ENCODE measurements at places on chromosomes 6 and 20.
A peak's percentile ranks its signal among the peaks of the same experiment; 100 is the strongest.

DNA sequence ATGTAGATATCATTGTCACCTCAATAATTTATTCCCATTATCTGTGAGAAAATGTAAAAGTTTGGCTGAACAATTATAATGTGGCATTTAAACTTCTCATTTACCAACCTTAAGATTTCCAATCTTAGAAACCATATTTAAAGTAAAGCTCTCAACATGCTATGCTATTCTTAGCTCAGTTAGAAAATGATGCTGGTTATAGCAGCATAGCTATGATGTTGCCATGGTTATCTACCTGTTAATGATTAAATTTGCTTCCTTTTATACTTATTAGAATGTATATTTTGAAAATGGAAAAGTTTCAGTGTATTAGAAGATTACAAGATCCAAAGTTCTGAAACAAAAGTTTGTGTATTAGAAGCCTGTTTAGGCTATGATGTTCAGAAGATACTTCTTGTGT is 110.1 kb downstream of the GPR63 start:
- no peak for DNase-seq

DNA sequence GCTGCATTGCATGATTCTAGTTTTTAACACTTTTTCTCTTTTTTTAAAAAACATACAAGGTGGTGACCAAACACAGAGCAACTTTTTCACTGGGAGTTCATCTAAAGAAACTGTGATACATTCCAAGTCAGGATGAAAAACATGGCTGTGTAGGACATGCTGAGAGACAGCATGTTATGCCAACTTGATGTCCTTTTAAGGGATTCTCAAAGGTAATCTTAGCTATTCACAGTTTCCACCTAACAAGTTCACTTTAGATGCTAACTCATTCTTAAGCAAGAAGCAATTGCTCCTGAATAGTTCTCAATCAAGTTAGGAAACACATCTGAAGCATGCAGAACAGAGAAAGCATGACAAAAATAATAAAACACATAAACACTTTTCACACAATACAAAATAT is 3.3 kb downstream of the ASCC3 start:
- no peak for DNase-seq

GRCh38 chr6:122806291-122806690 is 17.2 kb downstream of the SMPDL3A start:
- DNase-seq, result no peak

GRCh38 chr20:47970282-47970903 is 185.1 kb upstream of the SULF2 start:
- DNase-seq, result no peak

- peak; percentile 20 for DNase-seq
These were observed 570.4 kb upstream of the GJE1 start for GRCh38 chr6:141562186-141562811.

DNA sequence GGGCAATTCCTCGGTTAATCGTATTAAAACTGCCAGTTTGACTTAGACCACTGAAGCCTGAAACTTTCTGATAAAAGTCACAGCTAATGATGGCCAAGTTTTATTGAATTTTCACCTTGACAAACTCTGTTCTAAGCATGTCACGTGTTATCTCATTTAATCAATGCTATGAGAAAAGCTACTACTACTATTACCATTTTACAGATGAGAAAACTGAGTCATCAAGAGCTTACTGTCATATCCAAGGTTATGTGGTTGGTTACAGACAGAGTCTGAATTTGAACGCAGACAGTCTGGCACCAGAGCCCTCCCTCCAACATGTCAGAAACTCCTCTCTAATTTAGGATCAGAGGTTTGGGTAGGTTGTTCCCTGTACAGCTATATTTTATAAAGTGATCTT is 4.3 kb downstream of the FAXC start:
- no peak for DNase-seq

GRCh38 chr6:45495429-45496084 is 117.8 kb upstream of the SUPT3H start:
- no peak for DNase-seq

DNA sequence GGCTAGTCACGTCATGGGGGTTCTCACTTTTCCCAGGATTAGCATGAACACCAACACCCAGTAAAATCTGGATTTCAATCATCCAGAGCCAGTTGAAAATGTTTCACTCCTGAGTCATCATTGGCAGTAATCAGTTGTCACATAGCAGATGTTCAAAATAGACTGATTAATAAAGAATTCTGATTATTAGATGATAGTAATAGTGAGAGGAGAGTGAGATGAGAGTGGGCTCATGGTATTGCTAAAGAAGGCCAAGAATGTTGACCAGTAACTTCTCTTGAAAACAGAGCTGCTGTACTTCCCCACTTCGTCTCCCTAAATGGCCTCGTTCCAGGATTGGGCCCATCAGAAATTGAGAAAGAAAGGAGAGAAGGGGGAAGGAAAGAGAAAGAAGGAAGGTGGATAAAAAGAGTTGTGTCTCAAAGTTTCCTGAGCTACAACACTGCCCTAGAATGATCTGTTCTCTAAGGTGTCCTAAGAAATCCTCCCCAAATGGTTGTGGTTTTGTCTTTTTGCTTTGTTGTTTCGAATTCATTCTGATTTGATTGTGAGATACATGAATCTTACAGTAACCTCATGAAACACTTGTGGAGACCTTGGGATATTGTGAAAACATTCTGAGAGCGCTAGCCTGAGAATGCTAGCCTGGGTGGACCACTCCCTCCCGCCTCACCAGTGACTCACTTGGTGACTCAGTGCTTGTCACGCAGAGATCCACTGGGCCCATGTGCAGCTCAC is 502.2 kb upstream of the JARID2 start:
- peak; percentile 90 for DNase-seq

GRCh38 chr6:37172912-37173492 is 3.0 kb downstream of the PIM1 start:
- DNase-seq, result no peak

- no peak for DNase-seq
These were observed 2.8 kb downstream of the RNF24 start for GRCh38 chr20:4012589-4012988.

GRCh38 chr6:165876588-165876987 is 213.5 kb upstream of the PDE10A start:
- no peak for DNase-seq

DNA sequence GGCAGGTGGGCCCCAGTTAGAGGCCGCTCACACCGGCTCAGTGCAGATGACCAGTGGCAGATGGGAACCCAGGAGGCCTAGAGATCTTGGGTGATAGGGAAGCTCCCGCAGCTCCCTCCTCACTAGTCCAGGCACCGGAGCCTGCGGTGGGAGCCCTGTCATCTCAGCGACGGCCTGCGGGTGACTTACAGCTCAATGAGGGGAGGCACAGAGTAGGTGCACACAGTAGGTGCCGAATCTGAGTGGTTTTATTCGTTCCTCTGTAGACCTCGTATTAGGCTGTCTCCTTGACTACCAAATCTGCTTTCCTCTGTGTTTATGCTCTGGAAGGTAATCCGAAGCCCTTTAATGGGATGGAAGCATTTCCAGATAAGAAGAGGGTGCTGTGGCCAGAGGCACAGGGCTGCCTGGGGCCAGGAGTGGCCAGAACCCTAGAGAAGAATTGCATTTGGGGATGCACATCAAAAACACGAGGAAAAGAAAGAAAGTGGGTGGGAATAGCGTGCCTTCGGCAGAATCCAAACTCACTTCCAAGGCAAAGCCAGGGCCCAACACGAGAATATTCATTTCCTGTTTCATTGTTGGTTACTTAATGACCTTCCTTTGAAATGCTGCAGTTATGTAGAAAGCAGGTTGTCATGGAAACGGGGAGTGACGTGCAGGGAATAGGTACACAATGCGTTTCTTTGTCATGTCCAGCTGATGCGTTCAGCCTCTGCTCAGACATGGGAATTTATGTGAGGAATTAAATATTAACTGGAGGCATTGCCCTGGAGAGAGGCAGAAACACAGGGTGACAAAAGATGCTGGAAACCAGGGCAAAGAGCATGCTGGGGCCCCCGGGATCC is 24.7 kb downstream of the MYT1 start:
- no peak for DNase-seq

DNA sequence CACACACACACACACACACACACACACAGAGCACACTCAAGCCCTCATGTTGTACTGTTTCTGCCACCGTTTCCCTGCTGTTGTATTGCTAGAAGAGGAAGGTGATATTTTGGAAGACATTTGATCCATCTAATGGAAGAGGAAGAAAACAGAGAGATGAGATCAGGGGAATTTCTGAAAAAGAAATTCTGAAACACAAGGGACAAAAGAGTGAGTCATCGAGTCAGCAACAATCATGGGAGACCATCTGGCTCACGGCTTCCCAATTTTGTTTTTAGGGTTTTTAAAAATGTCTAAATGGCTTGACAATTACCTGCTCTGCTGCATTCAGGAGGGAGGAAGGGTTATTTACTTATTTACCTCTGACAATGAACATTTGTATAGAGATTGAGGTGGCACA is 22.0 kb downstream of the SOX4 start:
- peak; percentile 23 for DNase-seq

GRCh38 chr6:12363651-12364381 is 73.7 kb downstream of the EDN1 start:
- no peak for DNase-seq

GRCh38 chr20:60071965-60072364 is 113.7 kb downstream of the CDH26 start:
- no peak for DNase-seq

GRCh38 chr20:35657271-35657670 is 7.4 kb downstream of the CPNE1 start:
- no peak for DNase-seq
